ENCODE measurements at places on chromosomes 7 and 10. TPM values are rescaled to one million over a fixed set of nuclear protein-coding genes. Genes with fewer than 3 reads are reported as not detected.

COL28A1 gene
- total RNA-seq = not detected

ZNF365 gene
- 0.04 TPM for total RNA-seq

NUTM2B gene
- 0.11 TPM for total RNA-seq

LSM8 gene
- 46.6 TPM for total RNA-seq
